Naive thymus-derived CD8-positive, alpha-beta T cell (primary cell): ENCODE measurements at places on chromosomes 2 and 18. TPM values are rescaled to one million over a fixed set of nuclear protein-coding genes. Genes with fewer than 3 reads are reported as not detected.

Gene ABCB11
- not detected for polyA plus RNA-seq

Gene FBXO41
- polyA plus RNA-seq, result 2.7 TPM

Gene TCF7L1
- polyA plus RNA-seq, result not detected

Gene LIMS2
- 12.5 TPM for polyA plus RNA-seq

Gene LYG1
- polyA plus RNA-seq, result not detected

Gene ZNF385B
- not detected for polyA plus RNA-seq

Gene PKDCC
- polyA plus RNA-seq, result not detected

Gene CTLA4
- polyA plus RNA-seq, result 2.9 TPM

- H3K4me1 ChIP-seq, result no peaks in the 10 kb centered on the region
- no peak overlapping the region for H3K4me3 ChIP-seq
- H3K27ac ChIP-seq, result no peak overlapping the region
- H3K27me3 ChIP-seq, result no peaks in the 10 kb centered on the region
- peaks cover 3% of the 10 kb centered on the region for H3K36me3 ChIP-seq
Measured at GRCh38 chr18:71011389-71011788, 722.5 kb downstream of the SOCS6 start.

DNA sequence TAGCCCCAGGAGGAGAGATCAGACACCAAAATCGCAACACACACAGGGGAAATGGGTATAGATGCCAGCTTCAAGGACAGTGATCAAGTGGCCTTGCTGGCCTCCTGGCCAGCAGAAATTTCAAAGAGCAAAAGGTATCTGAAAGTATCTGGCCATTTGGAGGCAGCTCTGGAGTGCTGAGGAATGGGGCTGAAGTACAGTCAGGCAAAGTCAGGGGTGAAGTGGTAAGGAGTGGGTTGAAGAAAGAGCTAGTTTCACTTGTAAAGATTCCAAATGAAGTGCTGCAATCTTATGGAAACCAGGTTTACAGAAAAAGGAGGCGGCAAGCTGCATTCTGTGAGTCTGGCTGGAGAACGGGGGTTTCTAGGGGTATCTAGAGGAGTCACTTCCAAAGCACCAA is 19.2 kb upstream of the PCBP1 start:
- no peak for DNase-seq
- H3K4me1 ChIP-seq, result peaks cover 56% of the 10 kb centered on the region
- H3K36me3 ChIP-seq, result no peaks in the 10 kb centered on the region
- H3K27ac ChIP-seq, result peak overlapping the region; percentile 97
- no peaks in the 10 kb centered on the region for H3K27me3 ChIP-seq

GRCh38 chr2:188693111-188693510 is 281.1 kb upstream of the COL3A1 start:
- no peaks in the 10 kb centered on the region for H3K4me1 ChIP-seq
- DNase-seq, result no peak
- no peak overlapping the region for H3K4me3 ChIP-seq
- no peaks in the 10 kb centered on the region for H3K36me3 ChIP-seq
- peaks cover 2% of the 10 kb centered on the region for H3K27me3 ChIP-seq
- H3K27ac ChIP-seq, result no peak overlapping the region

- no peak overlapping the region for H3K27ac ChIP-seq
- no peaks in the 10 kb centered on the region for H3K36me3 ChIP-seq
- H3K27me3 ChIP-seq, result no peaks in the 10 kb centered on the region
- no peak for DNase-seq
- peak overlapping the region; percentile 38 for H3K4me3 ChIP-seq
- H3K4me1 ChIP-seq, result peaks cover 23% of the 10 kb centered on the region
Measured at GRCh38 chr2:221527776-221528309, 44.3 kb downstream of the EPHA4 start.

- no peak for DNase-seq
- H3K27me3 ChIP-seq, result peaks cover 2% of the 10 kb centered on the region
- H3K36me3 ChIP-seq, result peaks cover 7% of the 10 kb centered on the region
Measured at GRCh38 chr2:148965623-148966437, 72.7 kb upstream of the LYPD6B start.

GRCh38 chr2:26359886-26360473 is 13.4 kb upstream of the ADGRF3 start:
- no peak overlapping the region for H3K27ac ChIP-seq
- no peaks in the 10 kb centered on the region for H3K27me3 ChIP-seq
- H3K4me3 ChIP-seq, result no peak overlapping the region
- DNase-seq, result no peak

DNA sequence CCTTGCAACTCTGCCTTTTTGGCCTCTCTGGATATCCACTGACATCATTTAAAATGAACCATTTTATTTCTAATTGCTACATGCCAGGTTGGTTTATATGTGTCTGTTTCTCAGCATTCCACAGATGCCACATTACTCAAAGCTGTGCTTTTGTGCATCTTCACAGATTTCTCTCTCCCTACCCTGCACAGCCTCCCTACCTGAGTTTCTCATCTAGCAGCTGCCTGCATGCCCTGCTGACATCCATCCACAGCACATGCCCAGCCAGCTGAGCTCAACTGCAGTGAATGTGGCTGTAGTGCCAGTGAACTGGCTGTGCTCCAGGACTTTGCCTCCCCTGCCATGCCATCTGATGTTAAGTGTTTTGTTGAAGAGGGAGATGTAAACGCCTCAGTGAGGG is 44.5 kb downstream of the PKP4 start:
- no peak overlapping the region for H3K4me3 ChIP-seq
- no peaks in the 10 kb centered on the region for H3K27me3 ChIP-seq
- DNase-seq, result no peak

GRCh38 chr2:95231723-95232122 is 24.4 kb downstream of the ZNF892 start:
- no peaks in the 10 kb centered on the region for H3K4me1 ChIP-seq
- H3K27me3 ChIP-seq, result no peaks in the 10 kb centered on the region
- H3K4me3 ChIP-seq, result no peak overlapping the region
- DNase-seq, result no peak

DNA sequence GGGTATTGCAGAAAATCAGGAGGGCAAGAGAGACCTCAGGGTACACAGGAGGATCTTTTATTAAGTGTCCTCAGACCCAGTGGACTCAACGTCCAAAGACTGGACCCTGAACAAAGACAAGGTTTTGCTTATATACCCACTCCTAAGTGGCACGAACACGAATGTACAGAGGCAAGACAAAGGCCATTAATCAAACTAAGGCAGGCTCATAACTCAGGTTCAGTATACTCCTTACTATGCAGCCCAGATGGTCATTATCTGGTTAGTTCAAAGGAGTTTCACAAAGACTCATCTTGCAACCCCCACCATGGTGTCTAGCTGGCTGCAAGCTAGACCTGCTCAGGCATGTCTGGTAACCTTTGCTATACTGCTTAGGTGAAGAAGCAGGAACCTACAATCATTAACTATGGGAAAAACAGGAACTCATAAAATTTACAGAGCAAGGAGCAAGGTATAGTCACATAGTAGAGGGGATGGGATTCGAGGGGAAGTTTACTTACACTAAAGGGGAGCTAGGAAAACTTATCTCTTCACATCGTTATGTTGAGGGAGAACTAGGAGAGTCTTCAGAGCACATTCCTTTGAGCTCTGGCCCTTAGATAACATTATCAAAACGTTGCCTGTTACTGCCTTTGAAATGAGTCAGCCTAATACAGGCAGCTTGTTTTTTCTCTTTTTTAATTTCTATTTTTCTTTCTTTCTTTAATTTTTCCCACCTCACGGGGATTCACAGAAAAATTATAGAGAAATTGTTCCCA is 33.9 kb downstream of the SLC4A3 start:
- H3K27me3 ChIP-seq, result peaks cover 62% of the 10 kb centered on the region
- H3K4me3 ChIP-seq, result no peak overlapping the region
- H3K27ac ChIP-seq, result no peak overlapping the region
- no peaks in the 10 kb centered on the region for H3K4me1 ChIP-seq
- no peaks in the 10 kb centered on the region for H3K36me3 ChIP-seq

- DNase-seq, result no peak
- no peak overlapping the region for H3K27ac ChIP-seq
- H3K27me3 ChIP-seq, result peaks cover 10% of the 10 kb centered on the region
- H3K4me3 ChIP-seq, result no peak overlapping the region
Measured at GRCh38 chr2:68939962-68940361, 12.7 kb downstream of the GKN2 start.

DNA sequence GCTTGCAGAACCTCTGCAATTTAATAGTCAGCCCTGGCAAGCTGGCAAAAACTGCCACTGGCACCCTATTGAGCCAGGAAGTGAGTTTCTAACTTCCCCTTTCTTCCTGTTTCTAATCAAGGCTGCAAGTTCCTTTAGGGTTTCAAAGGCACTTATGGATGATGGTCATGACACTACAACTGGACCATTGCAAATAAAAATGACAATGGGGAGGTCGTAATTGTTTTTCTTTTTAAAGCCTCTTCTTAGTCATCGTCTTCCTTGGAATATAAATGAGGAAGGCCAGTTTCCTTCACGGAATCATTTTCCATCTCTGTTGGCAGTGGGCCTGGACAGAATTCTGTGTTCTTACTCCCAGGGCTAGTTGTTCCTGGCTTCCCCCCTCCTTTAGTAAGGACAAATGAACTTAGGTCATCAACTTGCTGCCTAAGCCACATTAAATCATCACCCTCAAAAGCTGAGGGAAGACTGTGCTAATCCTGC is 35.8 kb downstream of the SH3RF3 start:
- H3K4me3 ChIP-seq, result no peak overlapping the region
- H3K36me3 ChIP-seq, result peaks cover 5% of the 10 kb centered on the region
- no peaks in the 10 kb centered on the region for H3K27me3 ChIP-seq
- no peak overlapping the region for H3K27ac ChIP-seq
- no peak for DNase-seq

DNA sequence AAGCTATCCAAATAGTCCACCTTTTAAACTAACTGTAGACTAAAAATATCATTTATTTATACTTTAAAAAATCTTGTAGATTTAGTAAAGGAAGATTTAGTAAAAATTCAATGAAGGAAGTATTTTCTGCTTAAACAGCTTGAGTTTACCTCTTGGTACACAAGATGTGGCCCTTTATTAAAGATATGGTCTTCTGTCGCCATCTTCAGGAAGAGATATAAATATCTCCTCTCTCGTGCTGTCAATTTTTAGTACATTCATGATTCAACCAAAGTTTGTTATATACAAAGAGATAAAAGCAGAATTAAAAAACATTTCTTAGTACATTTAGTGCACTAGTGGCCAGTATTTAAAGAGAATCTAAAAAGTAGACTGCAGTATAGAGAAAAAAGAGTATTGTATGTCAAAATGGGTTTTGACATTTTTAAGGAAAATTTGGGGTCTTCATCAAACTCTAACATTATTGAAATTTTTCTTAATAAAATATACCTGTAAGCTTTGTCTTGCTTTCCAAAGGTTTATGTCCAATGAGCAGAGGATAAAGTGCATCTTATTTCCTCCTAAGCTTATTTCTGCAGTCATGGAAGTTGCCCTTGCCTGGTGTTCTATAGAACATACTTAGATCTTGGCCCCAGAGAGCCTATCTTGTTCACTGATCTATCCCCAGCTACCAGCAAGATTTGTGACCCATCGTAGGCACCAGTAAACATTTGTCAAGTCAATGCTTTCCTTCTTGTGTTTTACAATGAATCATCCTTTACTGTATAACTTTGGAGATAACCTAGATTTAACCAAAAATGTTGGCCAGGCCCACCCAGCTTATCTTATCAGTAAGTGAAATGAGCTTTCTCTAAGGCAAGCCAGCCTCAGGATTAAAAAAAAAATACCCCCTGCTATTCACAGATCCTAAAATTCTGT is 18.5 kb upstream of the EML6 start:
- no peak overlapping the region for H3K27ac ChIP-seq
- peaks cover 6% of the 10 kb centered on the region for H3K4me1 ChIP-seq
- peaks cover 8% of the 10 kb centered on the region for H3K27me3 ChIP-seq
- H3K4me3 ChIP-seq, result no peak overlapping the region
- no peaks in the 10 kb centered on the region for H3K36me3 ChIP-seq

GRCh38 chr18:25976554-25976953 is 113.9 kb downstream of the SS18 start:
- no peaks in the 10 kb centered on the region for H3K36me3 ChIP-seq
- no peaks in the 10 kb centered on the region for H3K27me3 ChIP-seq
- no peak for DNase-seq
- H3K4me1 ChIP-seq, result peaks cover 4% of the 10 kb centered on the region
- no peak overlapping the region for H3K27ac ChIP-seq

DNA sequence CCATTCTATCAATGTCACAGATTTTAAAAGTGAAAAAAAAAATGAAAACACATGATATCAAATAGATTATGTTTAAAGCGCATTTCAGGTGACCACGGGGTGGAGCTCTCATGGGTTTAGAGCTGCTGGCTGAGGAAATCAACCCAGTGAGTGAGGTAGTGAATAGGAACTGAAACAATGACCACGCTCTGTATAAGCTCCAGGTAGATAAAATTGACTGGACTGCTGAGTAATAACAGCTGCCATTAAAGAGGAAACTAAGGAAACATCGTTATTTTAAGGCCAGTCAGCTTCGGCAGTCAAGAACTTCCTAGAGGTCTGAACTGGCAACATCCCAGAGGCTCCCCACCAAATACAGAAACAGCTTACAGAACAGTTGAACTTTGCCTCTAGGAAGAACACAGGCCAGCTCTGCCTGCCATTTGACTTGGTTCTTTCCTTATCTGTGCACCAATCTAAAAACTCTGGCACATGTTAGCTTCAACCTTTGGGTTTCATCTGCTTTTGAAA is 185.9 kb downstream of the PDE1A start:
- peaks cover 1% of the 10 kb centered on the region for H3K27me3 ChIP-seq
- H3K27ac ChIP-seq, result no peak overlapping the region
- H3K4me3 ChIP-seq, result no peak overlapping the region
- DNase-seq, result no peak
- H3K36me3 ChIP-seq, result no peaks in the 10 kb centered on the region
- no peaks in the 10 kb centered on the region for H3K4me1 ChIP-seq
